ENCODE measurements at places on chromosomes 2 and 18.

DNA sequence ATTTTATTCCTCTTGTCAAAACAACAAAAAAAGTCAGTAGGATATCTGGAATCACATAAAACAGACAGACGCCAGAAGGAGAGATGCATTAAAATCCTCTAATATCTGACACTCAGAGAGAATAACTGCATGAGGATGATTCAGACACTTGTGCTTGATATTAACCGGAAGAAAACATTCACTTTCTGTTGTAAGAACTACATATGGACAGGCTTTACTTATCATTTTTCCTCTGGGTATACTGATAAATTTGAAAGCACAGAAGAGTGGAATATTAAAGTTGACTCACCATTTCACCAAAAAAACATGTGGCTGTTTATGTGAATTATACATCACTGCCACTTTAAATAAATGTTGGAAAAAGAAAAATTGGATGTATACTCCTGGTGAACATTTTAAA, 589.1 kb upstream of the CDH2 start:
- no peak for DNase-seq

DNA sequence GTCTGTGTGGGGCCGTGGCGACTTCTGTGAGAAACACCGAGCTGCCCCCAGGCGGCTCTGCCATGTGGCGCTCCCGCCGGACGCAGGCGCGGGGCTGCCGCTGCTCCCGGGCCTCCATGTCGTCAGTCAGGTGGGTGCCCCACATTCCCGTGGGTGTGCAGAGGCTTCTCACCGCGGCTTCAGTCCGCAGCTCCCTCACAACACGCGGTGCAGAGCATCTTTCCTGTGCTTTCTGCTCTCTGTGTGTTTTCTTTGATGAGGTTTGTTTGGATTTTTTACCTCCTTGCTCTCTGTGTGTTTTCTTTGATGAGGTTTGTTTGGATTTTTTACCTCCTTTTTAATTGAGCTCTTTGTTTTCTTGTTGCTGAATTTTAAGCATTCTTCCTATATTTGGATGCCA, 13.0 kb downstream of the AQP12A start:
- no peak for DNase-seq

DNA sequence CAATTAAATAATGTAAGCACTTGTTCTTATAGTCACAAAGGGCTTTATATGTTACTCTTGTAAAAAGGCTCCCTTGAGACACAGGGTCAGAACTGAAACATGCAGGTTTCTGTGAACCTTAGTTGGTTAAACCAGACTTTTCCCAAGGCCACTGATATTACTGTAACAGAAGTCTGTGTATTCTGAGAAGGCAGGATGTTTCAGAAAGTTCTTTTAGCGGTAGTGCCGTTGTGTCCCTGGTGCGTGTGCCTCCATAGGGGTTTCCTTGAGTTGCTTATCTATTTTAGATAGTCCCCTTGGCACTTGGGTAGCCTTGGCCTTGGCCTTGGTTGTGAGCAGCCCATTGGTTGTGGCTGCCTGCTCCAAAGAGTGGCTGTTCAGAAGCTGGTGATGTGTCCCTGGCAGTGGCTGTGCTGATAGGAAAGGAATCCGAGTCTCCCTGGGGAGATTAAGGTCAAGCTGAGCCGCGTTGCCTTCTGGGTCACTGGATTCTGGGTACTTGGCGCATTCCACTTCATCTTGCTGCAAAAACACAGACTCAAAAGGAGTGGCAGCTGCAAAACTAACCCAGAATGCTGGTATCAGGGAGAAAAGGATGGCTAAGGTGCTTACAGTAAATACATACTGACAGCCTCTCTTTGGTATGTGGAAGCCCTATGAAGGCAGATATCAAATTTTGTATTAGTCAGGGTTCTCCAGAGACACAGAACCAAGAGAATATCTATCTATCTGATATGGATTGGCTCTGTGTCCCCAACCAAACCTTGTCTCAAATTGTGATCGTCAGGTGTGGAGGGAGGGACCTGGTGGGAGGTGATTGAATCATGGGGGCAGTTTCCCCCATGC, 69.7 kb downstream of the FHOD3 start:
- no peak for DNase-seq

GRCh38 chr2:109144271-109144670, 15.3 kb downstream of the SH3RF3 start:
- peak; percentile 34 for DNase-seq

DNA sequence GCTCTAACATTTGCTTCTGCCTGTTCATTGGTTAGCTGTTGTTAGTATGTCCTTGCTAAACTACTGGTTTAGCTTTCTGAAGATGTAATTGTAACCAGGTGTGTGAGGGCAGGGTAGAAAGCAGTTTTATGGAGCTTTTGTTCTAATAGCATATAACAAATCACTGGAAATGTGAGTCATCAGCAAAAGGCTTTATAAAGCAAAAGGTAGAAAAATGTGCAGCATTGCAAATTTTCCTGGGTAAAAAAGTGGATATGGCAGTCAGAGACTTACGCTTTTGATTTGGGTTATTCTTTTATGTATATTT, 85.3 kb downstream of the ZNF407 start:
- DNase-seq: no peak

GRCh38 chr18:64519201-64519600, 370.3 kb upstream of the LINC00305 start:
- no peak for DNase-seq

DNA sequence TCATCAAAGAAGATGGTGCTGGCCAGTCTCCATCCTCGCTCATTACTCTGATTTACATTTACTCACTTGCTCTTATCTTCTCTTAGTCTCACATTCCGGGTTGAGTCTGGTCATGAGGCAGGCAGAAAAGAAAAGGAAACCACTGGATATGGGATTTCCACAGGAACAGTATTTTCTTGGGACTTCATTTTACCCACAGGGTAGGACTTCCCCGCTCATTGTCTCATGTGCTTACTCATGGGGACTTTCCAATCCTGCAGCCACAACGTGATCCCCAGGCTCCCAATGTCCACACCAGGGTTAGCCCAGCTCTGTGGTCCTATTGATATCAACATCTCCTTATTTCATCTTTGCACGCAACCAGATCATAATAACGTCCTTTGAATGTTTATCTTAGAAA, 373.8 kb downstream of the TMEM182 start:
- no peak for DNase-seq

- no peak for DNase-seq
Measured at GRCh38 chr18:62545098-62545497, 22.3 kb downstream of the ZCCHC2 start.

DNA sequence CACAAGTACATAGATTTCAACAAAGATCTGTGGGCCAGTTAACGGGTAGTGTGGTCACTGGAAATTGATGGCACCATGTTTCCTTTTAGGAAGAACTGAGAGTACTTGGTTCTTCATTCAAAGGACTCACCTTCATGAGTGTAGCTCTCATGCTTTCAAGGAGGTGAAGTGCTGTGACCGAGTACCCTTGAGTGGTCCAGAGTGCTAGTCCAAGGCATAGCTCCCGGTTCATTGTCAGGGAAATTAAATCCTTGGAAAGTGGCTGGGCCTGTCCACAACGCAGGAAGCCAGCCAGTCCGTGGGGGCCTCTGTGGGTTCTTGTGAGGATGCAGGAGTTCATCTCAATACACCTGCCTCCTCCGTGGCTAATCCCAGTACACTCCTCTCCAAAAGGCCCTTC, 295.1 kb downstream of the GALR1 start:
- DNase-seq: no peak

GRCh38 chr18:40875101-40875615, 1079.9 kb upstream of the PIK3C3 start:
- no peak for DNase-seq

DNA sequence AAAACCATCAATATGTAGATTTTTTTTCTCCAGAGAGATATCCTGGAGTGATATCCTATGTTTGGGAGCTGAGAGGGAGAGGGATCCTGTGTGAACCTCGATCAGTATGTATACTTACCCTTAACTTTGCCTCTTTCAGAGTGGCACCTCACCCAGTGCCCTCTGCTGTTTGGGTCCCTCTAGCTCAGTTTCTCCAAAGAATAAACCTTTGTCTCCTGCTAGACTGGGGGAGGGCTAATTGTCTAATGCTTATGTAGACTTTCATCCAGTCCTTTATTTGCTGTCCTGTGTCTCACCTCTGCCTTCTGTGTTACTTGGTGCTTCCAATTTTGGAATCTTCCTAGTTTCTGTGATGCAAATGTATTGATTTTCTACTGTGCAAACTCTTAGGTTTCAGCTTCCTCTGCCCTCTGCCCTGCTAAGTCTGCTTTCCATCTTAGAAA, 48.4 kb downstream of the MTX2 start:
- no peak for DNase-seq

DNA sequence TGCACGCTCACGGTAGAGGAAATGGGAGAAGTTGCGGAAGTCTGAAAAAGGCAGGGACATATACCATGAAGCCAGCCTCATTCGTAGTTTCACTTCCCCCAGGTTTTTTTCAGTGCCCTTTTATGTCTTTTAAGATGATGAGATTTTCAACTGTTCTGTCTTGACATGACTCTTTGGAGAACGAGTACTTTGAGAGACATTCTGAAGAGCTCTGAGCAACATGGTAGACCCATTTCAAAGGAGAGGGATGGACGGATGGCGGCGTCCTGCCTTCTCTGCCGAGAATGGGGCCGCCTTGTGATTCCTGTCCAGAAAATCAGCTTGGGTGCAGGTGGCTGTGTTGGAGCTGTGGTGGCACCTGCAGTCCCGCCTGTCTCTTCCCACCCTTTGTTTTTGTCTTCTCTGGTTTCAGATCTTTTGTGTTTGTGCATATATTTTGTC, 41.7 kb downstream of the SH3BP4 start:
- DNase-seq: no peak

DNA sequence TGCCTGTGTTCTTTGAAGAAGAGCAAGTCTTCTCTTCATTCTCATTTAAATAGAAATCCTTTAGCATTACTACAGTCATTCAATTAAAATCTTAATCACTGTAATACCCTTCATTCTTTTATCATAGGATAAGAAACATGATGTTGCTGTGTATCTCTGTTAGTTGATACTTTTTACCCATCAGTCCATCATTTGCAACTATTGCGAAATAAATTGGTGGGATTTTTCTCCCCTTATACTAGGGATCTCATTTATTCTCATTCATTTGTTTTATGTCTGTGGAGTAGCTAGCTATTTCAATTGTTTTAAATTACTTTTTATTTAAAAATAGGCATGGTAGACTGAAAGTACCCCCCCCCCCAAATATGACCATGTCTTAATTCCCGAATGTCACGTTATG, 235.3 kb downstream of the KIAA1328 start:
- DNase-seq: no peak
